ENCODE measurements at places on chromosomes 1 and 21. TPM values are rescaled to one million over a fixed set of nuclear protein-coding genes. Genes with fewer than 3 reads are reported as not detected.

LAMTOR2 gene
- total RNA-seq = 77.0 TPM

MPZ gene
- total RNA-seq = 9.0 TPM

REN gene
- total RNA-seq = not detected

MYBPH gene
- total RNA-seq = not detected

GNAT2 gene
- total RNA-seq = not detected

AKT3 gene
- total RNA-seq = 35.0 TPM

NRAS gene
- total RNA-seq = 24.7 TPM

SYPL2 gene
- total RNA-seq = 3.1 TPM

LYPD8 gene
- total RNA-seq = not detected

SLC2A5 gene
- total RNA-seq = 8.8 TPM

KCNQ4 gene
- total RNA-seq = 3.5 TPM

GUCA2A gene
- total RNA-seq = 1.1 TPM

LIPI gene
- not detected for total RNA-seq

KIF17 gene
- 4.7 TPM for total RNA-seq

LCE3D gene
- total RNA-seq = not detected

NBPF4 gene
- total RNA-seq = not detected

NBPF8 gene
- total RNA-seq = 6.0 TPM

TMEM81 gene
- 3.8 TPM for total RNA-seq

GJA9 gene
- 0.26 TPM for total RNA-seq

PAQR6 gene
- 7.6 TPM for total RNA-seq

IL20 gene
- not detected for total RNA-seq

OR2M3 gene
- total RNA-seq = not detected

CFAP74 gene
- total RNA-seq = not detected

ACOT11 gene
- 38.1 TPM for total RNA-seq

ADORA3 gene
- total RNA-seq = 15.8 TPM

CACNA1E gene
- total RNA-seq = 0.63 TPM

KIF2C gene
- total RNA-seq = 1.6 TPM

VPS72 gene
- total RNA-seq = 43.8 TPM

ALG14 gene
- 8.5 TPM for total RNA-seq

C1orf185 gene
- not detected for total RNA-seq

GSTM2 gene
- 69.9 TPM for total RNA-seq

OR6K6 gene
- total RNA-seq = not detected

TMPRSS15 gene
- not detected for total RNA-seq

ZNF691 gene
- total RNA-seq = 10.6 TPM

LCE1D gene
- not detected for total RNA-seq

Data from mucosa of gallbladder (tissue), 1 donor.